ENCODE measurements at places on chromosomes 7 and 10.

- no peak for DNase-seq
Measured at GRCh38 chr10:117248750-117249465, 8.0 kb downstream of the SLC18A2 start.

DNA sequence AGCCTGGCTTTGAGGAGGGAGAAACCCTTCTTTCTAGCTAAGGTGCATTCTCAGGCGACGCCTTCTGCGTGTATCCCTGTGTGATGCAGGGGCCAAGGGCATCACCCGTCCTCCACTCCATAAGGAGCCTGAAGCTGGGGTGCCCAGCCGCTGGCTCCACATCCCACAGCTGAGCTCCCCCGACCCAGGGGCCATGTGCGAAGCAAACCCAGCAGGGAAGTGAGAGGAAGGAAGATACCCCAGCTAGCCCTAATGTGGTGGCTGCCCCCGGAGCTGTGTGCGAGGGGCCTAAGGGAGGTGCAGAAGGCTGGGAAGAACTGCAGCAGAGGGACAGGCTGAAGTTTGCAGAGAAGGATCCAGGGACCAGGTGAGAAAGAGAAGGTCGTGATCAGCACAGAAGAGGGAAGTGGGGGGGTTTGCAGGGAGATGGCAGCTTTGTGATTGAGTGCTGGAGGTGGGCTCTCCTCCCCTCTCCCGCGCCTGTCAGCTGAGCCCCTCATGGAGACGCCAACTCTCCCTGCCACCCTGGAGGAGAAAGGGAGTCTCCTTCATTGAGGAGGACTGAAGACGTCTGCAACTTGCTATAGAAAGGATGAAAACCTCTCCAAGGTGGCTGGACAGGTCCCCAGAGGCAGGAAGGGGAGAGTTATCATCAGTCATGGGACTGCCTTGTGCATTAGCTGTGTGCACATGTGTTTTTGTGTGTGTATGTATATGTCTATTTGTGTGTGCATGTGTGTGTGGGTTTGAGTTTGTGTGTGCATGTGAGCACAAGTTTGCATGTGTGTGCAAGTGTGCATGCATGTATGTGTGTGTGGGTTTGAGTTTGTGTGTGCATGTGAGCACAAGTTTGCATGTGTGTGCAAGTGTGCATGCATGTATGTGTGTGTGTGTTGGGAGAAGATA, 3.5 kb upstream of the CALML5 start:
- no peak for DNase-seq

GRCh38 chr7:22586786-22587140, 86.8 kb upstream of the STEAP1B start:
- no peak for DNase-seq

DNA sequence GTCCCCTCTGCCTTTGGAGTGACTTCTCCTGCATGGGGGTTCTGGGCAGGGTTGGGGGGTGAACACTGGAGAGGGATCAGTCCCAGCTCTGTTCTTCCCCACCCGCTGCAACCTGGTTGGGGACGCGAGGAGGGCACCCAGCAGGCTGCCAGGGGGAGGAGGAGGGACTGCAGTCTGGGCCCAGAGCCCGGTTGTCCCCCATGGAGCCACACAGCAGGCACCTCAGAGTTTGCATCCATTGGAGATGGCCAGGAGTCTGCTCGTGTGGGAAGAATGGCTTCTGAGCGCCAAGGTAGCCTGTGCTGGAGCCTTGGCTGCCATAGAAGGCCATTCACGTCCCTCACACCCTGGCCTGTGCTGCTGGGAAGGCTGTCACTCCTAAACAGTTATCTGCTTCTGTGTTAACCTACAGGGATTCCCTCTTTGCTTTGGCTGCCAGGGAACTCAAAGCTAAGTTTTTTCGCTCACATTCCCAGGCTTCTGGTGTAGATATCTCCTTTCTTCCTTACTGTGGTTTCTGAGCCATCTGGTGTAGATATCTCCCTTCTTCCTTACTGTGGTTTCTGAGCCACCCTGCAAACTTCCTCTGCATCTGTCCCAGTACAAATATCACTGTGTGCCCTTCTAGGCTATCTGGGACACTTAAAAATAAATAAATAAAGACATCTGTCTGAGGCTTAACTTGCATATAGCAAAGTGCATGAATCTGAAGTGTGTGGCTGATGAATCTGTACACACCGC, 133.7 kb downstream of the LHPP start:
- DNase-seq: no peak

DNA sequence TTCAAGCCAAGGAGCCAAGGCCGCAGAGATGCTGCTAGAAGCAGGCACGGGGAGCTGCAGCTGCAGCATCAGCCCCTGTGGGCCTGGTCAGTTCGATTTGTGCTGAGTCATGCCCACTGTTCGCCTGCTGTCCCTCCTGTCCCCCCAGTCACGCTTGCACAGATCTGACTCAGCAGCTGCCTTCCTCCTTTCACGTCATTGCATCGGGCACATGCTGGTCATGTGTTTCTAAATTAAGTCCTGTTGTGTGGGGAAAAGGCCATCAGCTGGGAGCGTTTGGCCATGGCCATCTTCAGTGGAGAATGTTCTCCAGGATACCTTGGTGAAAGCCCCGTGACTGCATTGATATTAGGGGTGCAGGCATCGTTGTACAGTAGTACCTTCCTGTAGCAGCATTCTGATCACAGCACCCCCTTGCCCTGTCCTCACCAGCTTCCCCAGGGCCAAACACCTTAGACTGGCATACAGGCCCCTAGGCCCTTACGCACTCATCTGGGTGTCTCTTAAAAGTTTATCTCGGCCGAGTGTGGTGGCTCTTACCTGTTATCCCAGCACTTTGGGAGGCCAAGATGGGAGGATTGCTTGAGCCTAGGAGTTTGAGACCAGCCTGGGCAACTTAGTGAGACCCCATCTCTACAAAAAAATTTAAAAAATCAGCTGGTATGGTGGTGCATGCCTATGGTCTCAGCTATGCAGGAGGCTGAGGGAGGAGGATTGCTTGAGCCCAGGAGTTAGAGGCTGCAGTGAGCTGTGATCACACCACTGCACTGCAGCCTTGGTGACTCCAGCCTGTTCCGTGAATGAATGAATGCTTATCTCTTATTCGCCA, 23.2 kb downstream of the POR start:
- DNase-seq: no peak

DNA sequence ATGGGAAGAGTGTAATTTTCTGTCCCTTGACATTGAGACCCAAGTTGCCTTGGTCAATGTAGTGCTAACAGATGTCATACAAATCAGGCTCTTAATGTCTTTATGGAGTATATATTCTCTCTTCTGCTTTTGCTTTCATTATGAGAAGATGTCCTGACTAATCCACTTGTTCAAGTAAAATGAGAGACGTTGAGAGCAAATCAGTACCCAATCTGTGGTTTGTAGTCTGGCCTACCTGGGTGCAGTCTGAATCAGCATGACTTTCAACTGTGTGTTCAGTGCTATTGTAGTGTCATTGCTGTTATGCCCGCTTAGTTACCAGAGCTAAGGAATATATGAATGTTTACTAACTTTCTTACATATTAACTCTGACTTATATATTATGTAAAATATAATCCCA, 612.4 kb downstream of the ANKRD7 start:
- DNase-seq: no peak

DNA sequence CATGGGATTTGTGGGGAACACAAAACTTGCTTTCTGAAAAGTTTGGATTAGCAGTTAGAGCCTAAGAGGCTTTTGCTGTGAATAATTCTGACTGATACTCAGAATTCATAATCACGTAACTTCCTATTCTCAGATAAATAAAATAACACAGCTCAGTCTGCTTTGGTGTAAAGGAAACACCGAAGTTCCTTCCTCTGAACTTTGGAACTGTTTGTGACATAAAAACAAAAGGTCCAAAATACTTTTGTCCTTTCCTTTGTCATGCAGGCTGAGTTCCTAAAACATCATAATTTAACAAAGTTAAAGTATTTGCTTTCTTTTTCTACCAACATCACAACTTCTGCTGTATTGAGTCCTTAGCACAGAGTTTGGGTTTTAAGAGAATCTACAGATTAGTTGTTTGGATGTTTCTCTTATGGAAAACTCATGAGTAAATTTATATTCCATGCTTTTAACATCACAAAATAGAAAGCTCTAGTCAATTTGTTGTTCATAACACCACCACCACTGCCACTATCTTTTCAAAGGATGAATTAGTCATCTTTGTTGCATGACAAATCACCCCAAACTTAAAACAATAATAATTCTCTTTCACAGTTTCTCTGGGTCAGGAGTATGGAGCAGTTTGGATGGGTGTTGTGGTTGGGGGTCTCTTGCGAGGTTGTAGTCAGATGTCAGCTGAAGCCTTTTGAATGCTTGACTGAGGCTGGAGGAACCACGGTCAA, 123.4 kb downstream of the REEP3 start:
- no peak for DNase-seq

DNA sequence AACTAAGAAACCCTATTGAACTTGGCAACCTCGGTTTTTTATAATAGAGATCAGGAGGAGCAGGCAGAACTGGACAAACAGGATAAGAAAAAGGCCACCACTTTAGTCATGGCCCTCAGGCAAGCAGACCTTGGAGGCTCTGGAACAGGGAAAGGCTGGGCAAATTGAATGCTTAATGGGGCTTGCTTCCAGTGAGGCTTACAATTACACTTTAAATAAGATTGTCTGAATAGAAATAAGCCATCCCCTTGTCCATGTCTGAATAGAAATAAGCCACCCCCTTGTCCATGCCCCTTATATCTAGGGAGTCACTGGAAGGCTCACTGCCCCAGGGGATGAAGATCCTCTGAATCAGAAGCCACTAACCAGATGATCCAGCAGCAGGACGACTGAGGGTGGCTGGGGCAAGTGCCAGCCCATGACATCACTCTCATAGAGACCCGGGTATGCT, 40.6 kb downstream of the AKR1B15 start:
- DNase-seq: no peak

DNA sequence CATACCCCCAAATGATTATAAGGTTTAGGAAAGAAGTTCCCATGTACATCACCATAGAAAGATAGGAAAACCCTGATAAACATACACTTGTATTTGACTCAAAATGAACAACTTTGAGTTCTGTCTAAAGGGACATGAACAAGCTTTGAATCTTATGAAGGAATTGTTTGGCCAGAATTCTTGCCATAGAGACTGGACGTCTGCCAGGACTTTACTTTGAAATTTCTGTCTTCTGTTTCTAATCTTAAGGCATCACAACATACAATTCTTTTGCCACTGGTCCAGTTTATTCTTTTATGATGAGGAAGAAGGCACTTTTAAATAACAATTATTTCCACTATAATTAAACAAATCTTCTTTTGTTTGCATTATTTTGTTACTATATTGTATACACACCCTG, 26.2 kb upstream of the CYP26C1 start:
- DNase-seq: no peak

- DNase-seq: no peak
Measured at GRCh38 chr10:12685261-12686058, 316.1 kb downstream of the CCDC3 start.

DNA sequence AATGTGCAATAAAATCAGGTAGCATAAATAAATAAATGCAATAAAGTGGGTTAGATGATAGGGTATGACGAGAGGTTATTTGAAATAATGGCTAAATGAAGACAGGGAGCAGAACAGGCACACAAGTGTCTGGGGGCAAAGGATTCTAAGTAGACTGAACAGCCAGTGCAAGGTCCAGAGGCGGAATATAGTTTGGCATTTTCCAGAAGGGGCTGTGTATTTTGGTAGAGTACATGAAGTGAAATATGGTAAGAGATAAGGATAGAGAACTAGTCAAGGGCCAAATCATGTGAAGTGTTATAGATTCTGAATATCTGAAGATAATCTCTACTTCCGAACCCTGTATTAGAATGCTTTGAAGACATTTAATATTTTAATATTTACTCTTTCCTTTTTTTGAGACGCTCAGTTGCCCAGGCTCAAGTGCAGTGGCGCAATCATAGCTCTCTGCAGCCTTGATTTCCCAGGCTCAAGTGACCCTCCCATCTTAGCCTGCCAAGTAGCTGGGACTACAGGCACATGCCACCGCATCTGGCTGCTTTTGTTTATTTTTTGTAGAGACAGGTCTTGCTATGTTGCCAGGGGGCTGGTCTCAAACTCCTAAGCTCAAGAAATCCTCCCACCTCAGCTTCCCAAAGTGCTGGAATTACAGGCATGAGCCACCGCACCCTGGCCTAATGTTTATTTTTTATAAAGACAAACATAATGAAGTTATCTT, 44.4 kb upstream of the CD36 start:
- DNase-seq: no peak

DNA sequence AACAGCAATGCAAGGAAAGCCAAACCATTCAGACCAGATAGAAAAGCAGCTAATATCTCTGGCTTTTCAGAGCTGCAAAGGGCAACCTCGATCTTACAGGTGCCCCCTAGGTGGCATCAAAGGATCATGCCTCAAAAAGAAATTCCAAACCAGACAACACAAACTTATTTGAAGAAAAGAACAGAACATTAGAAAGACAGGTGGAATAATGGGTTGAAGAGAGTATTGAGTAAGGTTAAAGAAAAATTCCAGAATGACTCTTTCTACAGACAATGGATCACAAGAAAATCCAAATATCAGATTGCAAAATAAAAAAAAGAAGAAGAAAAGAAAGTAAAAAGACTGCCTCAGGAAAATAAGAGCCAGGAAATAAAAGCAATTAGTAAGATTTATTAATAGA, 213.7 kb downstream of the ELMO1 start:
- peak; percentile 46 for DNase-seq

GRCh38 chr10:103828587-103829197, 26.7 kb downstream of the SH3PXD2A start:
- no peak for DNase-seq

DNA sequence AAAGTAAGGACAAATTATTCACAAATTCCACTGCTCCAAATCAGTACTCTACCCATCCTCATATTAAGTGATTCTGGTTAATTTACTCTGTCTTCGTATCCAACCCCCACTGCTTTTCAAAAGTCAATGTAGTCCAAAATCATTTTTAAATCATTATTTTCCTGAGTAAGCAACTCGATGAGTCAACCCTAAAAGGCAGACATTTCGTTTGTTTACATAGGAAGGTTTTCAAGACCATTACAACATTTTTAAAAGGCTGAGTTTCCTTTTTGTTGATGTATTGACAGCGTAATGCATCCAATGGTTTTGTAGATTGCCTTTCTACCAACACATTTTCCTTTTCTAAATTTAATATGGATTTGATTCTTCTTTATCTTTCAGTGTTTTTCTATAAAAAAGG, 523.0 kb upstream of the ANKRD30A start:
- no peak for DNase-seq

DNA sequence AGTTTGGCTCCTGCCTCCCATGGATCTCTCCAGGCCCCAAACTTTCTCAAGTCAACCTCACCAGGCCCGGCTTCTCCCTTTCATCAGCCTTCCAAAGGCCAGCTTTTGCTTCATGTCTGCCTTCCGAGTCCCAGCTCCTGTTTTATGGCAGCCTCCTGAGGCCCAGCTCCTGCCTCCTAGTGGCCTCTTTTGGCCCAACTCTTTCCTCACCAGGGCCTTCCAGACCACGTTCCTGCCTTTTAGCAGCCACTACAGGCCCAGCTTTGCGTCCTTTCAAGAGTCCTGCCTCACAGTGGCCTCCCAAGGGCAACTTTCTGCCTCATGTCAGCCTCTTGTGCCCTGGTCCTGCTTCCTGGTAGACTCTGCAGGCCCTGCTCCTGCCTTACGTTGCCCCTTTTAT, 15.3 kb upstream of the TMEM248 start:
- no peak for DNase-seq
